Muscle of leg (tissue), 16 donors: ENCODE measurements at places on chromosomes 13 and 19.

DNA sequence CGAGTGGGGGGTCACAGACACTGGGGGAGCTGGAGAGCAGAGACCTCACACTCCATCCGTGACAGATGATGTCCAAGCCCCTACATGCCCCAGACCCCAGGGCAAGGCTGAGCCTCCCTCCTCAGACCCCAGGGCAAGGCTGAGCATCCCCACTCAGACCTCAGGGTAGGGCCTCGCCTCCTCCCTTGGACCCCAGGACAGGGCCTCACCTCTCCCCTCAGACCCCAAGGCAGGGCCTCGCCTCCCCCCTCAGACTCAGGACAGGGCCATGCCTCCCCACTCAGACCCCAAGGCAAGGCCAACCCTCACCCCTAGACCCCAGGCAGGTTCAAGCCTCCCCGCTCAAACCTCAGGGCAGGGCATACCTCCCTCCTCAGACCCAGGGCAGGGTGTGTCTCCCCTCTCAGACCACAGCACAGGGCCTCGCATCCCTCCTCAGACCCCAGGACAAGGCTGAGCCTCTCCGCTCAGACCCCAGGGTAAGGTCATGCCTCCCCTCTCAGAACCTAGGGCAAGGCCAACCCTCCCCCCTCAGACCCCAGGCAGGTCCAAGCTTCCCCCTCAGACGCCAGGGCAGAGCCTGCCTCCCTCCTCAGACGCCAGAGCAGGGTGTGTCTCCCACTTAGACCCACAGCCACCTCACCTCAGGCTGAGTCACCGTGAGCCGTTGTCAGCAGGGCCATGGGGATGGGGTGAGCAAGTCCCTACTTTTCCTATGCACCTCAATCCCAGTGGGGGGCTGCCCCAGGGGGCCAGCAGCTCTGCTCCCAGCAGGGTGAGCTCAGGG lies 1.7 kb upstream of the S1PR4 start:
- no peak for DNase-seq
- H3K4me1 ChIP-seq = peaks cover 20% of the 10 kb centered on the region
- H3K27me3 ChIP-seq = no peaks in the 10 kb centered on the region
- peak overlapping the region; percentile 8 for H3K27ac ChIP-seq

- H3K27me3 ChIP-seq = no peaks in the 10 kb centered on the region
- peaks cover 65% of the 10 kb centered on the region for H3K36me3 ChIP-seq
- no peak overlapping the region for H3K4me3 ChIP-seq
- DNase-seq = no peak
- H3K27ac ChIP-seq = no peak overlapping the region
Measured at GRCh38 chr19:11225172-11225571, 14.2 kb upstream of the ANGPTL8 start.

GRCh38 chr13:21069561-21070004 lies 8.2 kb upstream of the LATS2 start:
- H3K27me3 ChIP-seq = no peaks in the 10 kb centered on the region
- H3K4me3 ChIP-seq = no peak overlapping the region

- no peaks in the 10 kb centered on the region for H3K4me1 ChIP-seq
- no peak overlapping the region for H3K4me3 ChIP-seq
- H3K36me3 ChIP-seq = no peaks in the 10 kb centered on the region
- no peaks in the 10 kb centered on the region for H3K27me3 ChIP-seq
- H3K27ac ChIP-seq = no peak overlapping the region
- DNase-seq = peak; percentile 7
Measured at GRCh38 chr19:6997679-6998445, 23.4 kb downstream of the MBD3L2B start.

DNA sequence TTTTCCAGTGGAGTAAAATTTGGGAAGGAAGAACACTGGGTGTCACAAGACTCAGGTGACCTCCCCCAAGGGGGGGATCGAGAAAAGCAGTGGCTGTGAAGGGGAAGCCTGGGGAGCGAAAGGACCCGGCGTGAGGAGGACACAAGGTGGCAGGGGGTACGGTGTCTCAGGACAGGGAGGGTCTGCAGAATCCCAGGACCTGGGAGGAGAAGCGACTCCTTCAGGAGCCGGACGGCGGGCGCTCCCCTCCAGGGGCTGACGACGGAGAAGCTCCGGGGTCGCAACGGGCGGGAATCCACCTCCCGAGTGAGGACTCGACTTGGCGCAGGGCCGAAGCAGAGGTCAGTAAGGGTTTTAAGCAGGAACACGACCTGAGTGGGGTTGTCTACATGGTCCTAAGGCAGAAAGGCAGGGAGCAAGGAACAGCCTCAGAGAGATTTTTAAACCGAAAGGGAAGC lies 529 bp downstream of the ZNF836 start:
- H3K36me3 ChIP-seq = peaks cover 14% of the 10 kb centered on the region
- H3K27ac ChIP-seq = peak overlapping the region; percentile 94
- H3K27me3 ChIP-seq = no peaks in the 10 kb centered on the region
- peaks cover 17% of the 10 kb centered on the region for H3K4me1 ChIP-seq
- peak; percentile 32 for DNase-seq
